ENCODE measurements at places on chromosomes 16 and 17.

DNA sequence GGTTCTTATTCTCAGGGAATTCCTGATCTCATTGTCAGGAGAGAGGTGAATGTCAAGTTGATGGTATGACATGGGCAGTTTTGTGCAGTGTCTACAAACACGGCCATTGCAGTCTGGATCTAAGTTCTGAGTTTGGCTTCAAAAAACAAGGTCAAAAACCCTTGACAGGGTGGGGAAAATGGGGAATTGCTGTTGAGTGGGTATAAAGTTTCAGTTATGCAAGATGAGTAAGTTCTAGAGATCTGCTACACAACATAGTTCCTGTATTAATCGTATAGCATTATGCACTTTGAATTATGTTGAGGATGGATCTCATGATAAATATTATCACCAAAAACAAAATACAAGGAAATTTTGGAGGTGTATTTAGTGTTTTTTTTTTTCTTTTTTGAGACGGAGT, 36.6 kb upstream of the CARMIL2 start:
- DNase-seq, result no peak

- no peak for DNase-seq
These were observed 23.0 kb upstream of the DNAI2 start for GRCh38 chr17:74251051-74251450.

DNA sequence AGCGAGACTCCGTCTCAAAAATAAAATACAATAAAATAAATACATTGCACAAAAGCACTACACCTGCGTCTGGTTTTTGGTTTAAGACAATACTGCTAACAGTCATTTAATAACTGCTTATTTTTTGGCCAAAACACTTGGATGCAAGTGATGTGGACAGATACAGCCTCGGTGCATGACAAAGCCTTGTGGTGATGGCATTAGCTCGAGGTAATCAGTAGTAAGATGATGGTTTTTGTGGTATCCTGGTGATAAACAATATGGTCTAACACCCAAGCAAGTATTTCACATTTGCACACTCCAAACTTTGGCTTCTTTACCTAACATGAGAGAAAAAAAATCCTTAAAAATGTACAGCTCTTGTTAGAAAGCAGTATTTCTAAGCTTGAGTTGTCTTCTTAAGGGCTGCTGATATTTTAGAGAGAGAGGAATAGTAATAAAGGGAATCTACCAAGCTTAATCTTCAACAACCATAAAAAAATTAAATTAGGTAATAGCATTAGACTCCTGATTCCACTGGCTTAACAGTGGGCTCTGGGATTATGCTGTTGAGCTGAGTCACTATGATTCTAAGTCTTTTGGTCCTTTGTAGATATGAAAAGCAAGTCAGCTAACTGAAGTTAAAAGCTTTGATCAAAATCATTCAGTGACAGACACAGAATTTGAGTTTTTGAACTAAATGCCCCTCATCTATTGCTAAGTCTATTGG, 111.1 kb downstream of the VPS53 start:
- DNase-seq, result no peak

GRCh38 chr17:733743-734142, 1.3 kb downstream of the TLCD3A start:
- DNase-seq, result no peak

DNA sequence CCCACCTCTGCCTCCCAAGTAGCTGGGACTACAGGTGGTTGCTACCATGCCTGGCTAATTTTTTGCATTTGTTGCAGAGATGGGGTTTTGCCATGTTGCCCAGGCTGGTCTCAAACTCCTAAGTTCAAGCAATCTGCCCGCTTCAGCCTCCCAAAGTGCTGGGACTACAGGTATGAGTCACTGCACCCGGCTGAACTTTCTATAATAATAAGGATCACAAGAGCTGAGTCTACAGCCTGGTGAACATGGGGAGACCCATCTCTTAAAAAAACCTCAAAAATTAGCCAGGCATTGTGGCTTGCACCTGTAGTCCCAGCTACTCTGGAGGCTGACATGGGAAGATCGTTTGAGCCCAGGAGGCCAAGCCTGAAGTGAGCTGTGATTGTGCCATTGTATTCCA, 53.5 kb downstream of the WDR59 start:
- DNase-seq, result no peak

DNA sequence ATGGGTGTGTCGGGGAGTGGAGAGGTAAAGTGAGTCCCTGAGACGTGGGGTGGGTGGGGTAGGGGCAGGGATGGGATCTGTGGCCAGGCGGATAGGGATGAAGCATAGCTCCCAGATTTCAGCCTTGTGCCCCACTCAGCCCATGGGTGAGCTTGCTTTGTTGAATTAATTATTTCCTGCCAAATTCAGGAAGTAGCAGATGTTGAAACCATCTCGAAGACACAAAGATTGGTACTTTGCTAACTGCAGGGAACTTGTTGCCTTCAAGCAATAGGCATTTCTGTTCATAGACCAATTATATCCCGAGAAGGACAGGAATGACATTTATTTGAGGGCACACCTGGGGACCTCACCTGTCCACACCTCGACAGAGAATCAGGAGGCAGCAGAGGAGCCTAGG, 11.0 kb upstream of the C16orf74 start:
- DNase-seq, result no peak

GRCh38 chr17:2107506-2107905, 52.6 kb downstream of the HIC1 start:
- no peak for DNase-seq

DNA sequence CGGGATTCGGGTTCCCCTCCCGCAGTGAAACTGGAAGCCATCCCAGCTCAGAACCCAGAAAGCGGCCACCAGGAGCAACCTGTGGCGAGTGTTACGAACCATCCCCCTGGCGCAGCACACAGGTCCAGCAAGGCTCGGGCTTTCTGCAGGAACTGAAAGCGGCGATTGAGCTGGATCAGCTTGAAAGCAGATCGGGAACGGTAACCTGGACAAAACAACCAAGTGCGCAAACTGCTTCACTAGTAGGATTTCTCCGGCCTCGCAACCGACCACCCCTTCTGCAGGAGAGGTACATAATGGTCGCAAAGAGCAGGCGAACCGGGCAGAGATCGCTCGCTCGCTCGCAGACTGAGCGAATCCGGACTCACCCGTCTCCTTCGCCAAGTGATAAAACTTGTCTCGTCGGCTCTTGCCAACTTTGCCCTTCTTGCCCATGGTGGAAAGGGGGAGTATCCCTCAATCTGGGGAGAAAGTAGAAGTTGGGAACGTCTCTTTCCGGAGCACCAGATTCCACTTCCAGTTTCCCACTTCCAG, 696 bp upstream of the PSMC5 start:
- DNase-seq, result no peak

DNA sequence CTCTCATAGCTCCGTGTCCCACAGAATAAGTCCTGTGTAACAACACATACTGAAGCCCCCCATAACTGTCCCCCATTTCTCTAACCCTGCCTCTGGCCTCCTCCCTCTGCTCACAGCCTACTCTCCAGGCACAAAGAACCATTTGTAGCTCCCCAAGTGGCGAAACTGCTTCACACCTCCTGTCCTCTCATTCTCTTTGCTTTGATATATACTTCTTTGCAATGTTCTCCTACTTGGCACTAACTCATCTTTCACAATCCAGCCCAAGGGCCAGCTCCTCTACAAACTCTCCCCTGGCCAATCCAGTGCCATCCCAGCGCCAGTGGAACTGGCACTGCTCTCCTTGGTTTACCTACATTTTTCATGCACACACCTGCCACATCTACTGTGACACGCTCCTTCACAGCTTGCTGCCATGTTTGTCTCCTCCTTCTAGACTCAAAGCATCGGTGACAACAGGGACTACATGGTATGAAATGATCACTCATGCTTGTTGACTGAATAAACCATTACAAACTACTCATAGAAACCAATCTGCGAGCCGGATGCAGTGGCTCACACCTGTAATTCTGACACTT, 12.8 kb downstream of the CYTH1 start:
- DNase-seq, result peak; percentile 49

GRCh38 chr17:45786349-45786748, 2.2 kb downstream of the CRHR1 start:
- DNase-seq, result no peak

- no peak for DNase-seq
These were observed 7.7 kb downstream of the KNOP1 start for GRCh38 chr16:19710191-19710908.

DNA sequence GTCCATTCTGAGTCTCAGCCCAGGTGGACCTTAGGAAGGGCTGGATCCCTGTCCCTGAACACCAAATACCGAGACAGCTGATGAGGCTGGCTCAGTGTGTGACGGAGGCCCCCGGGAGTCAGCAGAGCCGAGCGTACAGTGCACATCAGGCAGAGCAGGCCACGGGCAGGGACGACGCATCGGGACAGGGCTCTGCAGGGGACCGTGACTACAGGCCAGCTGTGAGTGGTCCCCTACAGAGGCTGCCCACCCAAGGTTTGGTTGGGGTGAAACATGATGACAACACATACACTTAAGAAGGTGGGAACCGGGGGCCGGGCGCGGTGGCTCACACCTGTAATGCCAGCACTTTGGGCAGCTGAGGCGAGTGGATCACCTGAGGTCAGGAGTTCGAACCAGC, 6.4 kb downstream of the CCDC137 start:
- no peak for DNase-seq

GRCh38 chr17:16425698-16426659, 10.6 kb downstream of the TRPV2 start:
- DNase-seq, result no peak

GRCh38 chr17:28646039-28646754, 1.2 kb upstream of the BLTP2 start:
- DNase-seq, result no peak

DNA sequence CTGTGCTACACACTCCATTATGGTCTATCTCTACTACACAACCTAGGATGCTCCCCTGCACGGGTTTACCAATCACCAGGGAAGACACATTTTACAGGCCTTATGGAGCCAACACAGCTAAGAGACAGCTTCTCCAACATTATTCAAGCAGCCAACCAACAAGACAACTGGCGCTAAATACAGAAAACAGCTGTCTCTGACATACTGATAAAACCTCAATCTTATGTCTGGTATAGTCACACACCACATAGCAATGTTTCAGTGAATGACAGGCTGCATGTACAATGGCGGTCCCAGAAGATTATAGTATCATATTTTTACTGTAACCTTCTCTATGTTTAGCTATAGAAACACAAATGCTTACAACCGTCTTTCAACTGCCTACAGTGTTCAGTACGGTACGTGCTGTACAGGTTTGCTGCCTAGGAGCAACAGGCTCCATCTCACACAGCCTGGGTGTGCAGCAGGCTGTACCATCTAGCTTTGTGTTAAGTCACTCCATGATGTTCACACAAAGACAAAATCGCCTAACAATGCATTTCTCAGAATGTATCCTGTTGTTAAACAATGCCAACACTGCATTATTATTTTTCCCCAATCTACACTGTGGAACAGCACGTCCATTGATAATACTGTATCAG, 10.9 kb downstream of the USP22 start:
- no peak for DNase-seq

DNA sequence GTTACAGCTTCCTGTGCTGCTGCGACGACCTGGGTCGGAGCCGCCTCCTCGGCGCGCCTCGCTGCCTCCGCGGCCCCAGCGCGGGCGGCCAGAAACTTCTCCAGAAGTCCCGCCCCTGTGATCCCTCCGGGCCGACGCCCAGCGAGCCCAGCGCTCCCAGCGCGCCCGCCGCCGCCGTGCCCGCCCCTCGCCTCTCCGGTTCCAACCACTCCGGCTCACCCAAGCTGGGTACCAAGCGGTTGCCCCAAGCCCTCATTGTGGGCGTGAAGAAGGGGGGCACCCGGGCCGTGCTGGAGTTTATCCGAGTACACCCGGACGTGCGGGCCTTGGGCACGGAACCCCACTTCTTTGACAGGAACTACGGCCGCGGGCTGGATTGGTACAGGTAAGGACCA, 746 bp downstream of the HS3ST2 start:
- DNase-seq, result no peak

DNA sequence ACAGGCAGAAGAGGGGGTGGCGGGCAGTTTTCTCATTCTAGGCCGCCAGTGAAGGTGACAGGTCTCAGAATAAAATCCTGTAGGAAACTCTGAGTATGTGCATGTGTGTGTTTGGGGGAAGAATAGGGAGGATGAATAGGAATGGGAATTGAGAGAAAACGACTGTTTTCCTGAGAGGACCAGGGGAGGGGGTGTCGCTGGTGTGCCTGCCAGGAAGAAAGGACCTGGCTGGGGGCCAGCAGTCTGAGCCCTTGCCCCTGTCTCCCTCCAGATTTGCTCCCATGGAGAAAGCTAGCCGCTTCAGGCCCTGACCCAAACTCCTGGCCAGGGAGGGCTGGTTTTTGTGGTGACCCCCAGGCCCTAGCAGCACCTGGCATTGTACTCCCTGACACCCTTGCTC, 14.4 kb downstream of the C17orf50 start:
- DNase-seq, result no peak

- peak; percentile 23 for DNase-seq
These were observed at the start of gene HS3ST3A1 for GRCh38 chr17:13601776-13602551. Gene HS3ST3A1 (minus strand): TSS chr17:13601929. CDS start chr17:13601129, 800 bp downstream.

GRCh38 chr17:66733759-66734158, 101.2 kb upstream of the CACNG5 start:
- DNase-seq, result no peak

DNA sequence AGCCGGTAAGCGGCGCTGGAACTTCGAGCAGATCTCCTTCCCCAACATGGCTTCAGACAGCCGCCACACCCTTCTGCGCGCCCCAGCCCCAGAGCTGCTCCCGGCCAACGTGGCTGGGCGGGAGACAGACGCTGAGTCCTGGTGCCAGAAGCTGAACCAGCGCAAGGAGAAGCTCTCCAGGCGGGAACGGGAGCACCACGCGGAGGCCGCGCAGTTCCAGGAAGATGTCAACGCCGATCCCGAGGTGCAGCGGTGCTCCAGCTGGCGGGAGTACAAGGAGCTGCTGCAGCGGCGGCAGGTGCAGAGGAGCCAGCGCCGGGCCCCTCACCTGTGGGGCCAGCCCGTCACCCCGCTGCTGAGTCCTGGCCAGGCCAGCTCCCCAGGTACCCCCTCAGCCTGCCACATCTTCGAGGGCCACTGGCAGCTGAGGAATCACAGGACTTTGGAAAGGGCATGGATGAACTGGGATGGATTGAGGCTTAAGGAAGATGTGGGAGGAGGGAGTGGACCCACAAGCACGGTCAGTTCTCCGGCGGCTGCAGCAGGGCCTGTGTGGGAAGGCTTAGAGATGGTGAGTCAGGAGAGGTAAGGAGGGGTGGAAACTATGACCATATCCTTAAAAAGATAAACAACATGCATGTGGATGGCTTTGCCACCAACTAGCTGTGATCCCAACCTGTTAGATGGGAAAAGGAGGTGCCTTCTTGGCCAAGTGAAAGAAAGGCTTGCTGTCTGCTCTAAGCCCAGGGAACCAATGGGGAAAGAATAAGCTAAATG, 3.4 kb upstream of the LLGL2 start:
- DNase-seq, result no peak

Measured in activated naive CD4-positive, alpha-beta T cell treated with anti-CD3 and anti-CD28 coated beads, Interleukin-2, amount 10 ng/mL, durations not matched to agents 7 days and 5 days (primary cell).